ENCODE measurements at places on chromosomes 7 and 10. TPM values are rescaled to one million over a fixed set of nuclear protein-coding genes. Genes with fewer than 3 reads are reported as not detected.

DNA sequence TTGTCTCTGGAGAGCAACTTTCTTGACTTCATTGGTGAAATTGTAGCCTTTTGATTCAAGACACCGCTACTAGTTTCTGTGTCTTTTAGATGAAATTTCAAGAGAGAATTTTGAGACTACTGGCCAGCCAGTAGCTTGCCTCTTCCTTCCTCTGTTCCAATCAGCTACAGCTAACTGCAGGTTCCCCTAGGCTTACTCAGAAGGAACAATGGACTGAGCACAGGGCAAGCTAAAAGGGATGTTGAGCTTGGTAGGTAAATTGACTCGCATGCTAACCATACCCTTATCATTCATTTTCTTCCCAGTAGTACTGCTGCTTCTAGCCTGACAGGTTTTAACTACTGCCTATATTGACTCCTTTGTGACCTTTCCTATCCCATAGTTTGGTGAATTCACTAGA, 81.1 kb downstream of the RUNDC3B start:
- DNase-seq = no peak

GRCh38 chr7:20650782-20651181, 35.3 kb downstream of the ABCB5 start:
- no peak for DNase-seq

- no peak for DNase-seq
Measured at GRCh38 chr10:33249659-33250345, 84.7 kb downstream of the NRP1 start.

GRCh38 chr10:86001521-86001920, 365.1 kb downstream of the GRID1 start:
- no peak for DNase-seq

GRCh38 chr7:102068846-102069245, 217.8 kb upstream of the SH2B2 start:
- no peak for DNase-seq

DNA sequence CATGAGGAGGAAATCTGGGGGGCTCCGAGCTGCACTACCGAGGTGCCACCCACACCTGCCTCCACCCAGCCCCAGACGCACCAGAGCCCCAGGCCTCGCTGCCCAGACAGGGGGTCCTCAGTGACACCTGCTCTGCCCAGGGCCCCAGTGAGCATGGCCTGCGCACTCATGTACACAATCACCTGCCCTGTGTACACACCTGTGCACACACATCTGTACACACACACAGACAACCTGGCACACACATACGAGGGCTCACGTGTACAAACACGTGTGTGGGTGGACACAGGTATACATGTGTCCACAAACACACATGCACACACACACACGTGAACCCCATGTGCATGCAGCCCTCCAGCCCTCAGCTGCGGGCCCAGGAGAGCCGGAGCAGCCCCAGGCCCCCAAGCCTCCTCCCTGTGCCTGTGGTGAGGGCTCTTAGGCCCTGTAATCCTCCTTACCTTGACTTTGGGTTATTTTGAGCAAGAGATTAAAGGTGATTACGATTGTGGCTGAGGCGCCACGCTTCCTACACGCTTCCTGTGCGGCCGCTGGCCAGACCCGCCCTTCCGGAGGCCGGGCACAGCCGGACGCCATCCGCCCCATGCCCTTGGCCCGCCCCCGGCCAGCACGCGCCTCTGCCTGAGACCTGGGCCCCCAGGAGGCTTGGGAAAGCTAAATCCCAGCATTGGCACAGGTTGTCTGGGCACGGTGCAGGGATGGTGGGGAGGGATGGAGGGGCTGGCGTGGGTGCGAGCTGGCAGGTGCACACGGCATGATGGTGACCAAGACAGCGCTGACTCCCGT, 71.9 kb downstream of the ELFN1 start:
- no peak for DNase-seq

DNA sequence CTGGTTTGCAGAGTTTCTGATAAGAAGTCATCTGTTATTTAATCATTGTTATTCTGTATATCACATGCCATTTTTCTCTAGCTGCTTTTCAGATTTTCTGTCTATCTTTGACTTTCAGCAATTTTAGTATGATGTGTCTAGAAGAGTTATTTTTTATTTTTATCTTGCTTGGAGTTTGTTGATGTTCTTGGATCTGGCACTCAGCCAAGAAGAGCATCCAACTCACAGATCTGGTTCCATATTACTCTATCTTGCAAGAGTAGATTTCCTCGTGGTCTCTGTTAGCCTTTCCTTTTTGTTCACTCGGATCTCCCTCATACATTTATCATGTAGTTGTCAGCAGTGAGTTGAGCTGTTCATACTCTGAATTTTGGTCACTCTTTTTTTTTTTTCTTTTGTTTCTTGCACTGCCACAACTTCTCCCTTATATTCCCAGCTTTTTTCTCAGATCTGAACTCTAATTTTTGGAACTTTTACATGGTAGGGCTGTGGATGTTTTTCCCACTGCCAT, 54.8 kb upstream of the CALCR start:
- DNase-seq = no peak

GRCh38 chr7:142925413-142925812, 8.1 kb downstream of the TRPV5 start:
- DNase-seq = no peak

- DNase-seq = no peak
Measured at GRCh38 chr10:13767676-13768178, 181.0 kb downstream of the PRPF18 start.

GRCh38 chr10:50421026-50421719, 169.9 kb upstream of the ASAH2 start:
- no peak for DNase-seq

DNA sequence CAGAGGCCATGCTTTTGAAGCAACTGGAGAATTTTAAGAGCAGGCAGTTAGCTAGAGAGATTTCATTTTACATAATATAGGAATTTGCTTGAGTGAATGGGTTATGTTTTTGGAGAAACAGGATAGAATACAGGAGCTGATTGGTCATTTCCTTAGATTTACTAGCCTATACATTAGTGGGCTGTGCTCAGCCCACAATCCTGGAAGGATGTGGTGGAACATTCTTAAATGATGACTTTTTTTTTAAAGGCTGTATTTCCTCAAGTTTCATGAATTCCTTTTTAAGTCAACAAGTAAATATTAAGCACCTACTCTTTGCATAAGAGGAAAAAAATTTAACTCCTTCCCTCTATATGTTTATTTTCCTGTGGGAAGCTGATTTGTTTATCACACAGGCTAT, 314.4 kb upstream of the BMPER start:
- peak; percentile 67 for DNase-seq

DNA sequence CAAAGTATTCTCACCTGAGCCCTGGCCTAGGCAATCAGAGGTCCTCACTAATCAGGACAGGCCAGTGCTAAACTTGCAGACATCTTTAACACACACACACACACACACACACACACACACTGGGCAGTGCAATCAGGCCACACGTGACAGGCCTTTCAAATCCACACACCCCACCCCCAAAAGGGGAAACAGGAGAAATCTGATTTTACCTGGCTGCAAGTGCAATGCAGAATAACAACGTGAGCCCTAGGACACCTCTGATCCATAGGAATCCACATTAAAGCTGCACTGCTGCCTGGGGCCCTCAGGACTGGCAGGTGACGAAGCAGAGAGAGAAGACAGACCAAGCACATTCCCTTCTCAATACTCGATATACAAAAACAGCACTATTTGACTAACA, 218.9 kb downstream of the FAM107B start:
- DNase-seq = no peak

DNA sequence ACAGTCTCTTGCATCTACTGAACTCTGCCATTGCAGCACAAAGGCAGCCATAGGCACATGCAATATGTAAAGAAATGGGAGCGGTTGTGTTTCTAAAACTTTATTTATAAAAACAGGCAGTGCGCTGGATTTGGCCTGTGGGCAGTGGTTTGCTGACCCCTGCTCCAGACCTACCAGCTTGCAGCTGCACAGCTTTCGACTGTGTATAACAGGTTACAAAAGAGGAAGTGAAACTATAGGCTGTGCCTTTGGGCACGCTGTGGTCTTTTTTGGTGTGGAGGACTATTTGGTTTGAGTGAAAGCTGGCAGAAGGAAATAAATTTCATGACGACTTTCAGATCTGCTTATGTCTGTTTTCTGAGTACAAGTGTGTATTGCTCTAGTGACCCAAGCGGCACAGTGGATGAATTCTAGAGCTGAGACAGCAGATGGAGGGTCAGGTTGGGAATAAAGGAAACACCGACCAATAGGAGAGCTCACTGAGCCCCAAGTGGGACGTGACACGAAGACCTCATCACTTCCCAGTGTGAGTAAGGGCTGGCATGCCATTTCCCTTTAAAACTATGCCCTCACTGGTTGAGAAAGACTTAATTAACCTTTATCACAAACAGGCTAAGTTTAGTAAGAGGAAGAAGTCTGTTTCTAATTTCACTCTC, 152.7 kb downstream of the ANK3 start:
- DNase-seq = no peak

GRCh38 chr10:85655411-85655810, 711.2 kb downstream of the GRID1 start:
- DNase-seq = no peak

GRCh38 chr7:77812290-77812685, 13.7 kb downstream of the PHTF2 start:
- peak; percentile 68 for DNase-seq

- no peak for DNase-seq
Measured at GRCh38 chr7:134946260-134946659, 40.0 kb upstream of the AGBL3 start.

DNA sequence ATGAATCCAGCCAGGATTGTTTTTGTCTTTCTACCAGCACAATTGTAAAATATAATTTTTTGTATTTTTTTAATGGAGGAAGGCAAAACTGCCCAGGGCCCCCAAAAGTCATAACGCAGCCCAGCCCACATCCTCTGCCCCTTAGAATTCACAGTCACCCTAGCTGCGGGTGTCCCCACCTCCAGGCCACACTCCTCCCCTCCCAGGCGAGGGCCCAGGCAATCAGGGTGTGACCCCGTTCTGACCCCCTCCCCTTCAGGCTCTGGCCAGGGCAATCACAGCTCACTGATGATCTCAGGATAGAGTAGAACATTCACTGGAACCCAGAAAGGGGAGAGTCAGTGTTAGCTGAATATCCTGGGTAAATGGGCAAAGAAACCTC, 92.0 kb upstream of the MACROH2A2 start:
- no peak for DNase-seq

GRCh38 chr7:91614431-91614830, 266.1 kb downstream of the MTERF1 start:
- peak; percentile 35 for DNase-seq

GRCh38 chr10:5665373-5666007, 905 bp downstream of the ASB13 start:
- DNase-seq = no peak

DNA sequence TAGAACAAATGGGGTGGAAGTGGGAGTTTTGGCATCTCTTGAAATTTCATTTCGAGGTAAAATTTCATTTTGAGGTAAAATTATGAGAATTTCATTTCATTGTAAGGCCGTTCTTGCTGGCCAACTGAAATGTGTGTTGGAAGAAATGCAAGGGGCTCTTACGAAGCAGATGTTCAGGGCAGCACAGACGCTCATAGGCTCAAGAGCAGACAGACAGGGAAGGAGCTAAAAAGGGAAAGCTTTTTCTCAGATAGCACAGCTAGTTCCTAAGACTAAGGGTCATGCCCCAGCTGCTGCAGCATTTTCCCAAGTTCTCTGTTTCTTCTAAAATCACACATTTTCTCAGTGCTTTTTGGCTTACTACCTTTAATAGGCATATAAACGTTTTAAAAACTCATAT, 65.1 kb upstream of the SFMBT2 start:
- DNase-seq = no peak

- DNase-seq = no peak
Measured at GRCh38 chr10:69272624-69273023, 5.7 kb upstream of the HK1 start.

The GPR141 gene
- polyA plus RNA-seq = not detected

The SNCG gene
- 2.7 TPM for polyA plus RNA-seq

The CCL26 gene
- polyA plus RNA-seq = not detected

The MEOX2 gene
- polyA plus RNA-seq = not detected

The TAS2R3 gene
- polyA plus RNA-seq = not detected

The SEMA3D gene
- 1.2 TPM for polyA plus RNA-seq

The OR6V1 gene
- not detected for polyA plus RNA-seq

The ANKRD22 gene
- 0.23 TPM for polyA plus RNA-seq

The VSTM2A gene
- not detected for polyA plus RNA-seq

All from foreskin keratinocyte (primary cell).